ENCODE measurements at places on chromosomes 13 and 19. TPM values are rescaled to one million over a fixed set of nuclear protein-coding genes. Genes with fewer than 3 reads are reported as not detected.

GRCh38 chr19:1862424-1863327, 703 bp downstream of the KLF16 start:
- no peak for DNase-seq

GRCh38 chr13:113586661-113587479, 2.3 kb downstream of the TFDP1 start:
- no peak for DNase-seq

DNA sequence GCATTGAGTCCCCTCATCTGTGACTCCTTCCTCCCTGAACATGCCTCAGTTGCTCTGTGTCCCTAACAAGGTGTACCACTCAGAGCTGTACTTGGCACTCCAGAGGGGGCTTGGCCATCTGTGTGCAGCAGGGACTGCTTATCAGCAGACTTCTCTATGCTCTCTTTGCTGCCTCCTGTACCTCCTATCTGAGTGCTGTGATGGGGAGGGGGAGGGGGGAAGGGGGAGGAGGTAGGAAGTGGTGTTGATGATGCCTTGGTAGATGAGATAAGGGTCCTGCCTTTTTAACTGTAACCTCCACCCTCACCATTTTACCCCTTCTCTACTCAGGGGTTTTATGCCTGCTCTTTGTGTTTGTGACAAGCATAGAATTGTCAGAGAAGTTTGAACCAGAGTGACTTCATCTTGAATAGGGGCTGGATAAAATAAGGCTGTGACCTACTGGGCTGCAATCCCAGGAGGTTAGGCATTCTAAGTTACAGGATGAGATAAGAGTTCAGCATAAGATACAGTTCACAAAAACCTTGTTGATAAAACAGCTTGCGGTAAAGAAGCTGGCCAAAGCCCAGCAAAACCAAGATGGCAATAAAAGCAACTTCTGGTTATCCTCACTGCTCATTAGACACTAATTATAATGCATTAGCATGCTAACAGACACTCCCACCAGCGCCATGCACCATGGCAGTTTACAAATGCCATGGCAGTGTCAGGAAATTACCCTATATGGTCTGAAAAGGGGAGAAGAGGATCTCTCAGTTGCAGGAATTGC, 13.2 kb downstream of the PCDH8 start:
- DNase-seq, result no peak

DNA sequence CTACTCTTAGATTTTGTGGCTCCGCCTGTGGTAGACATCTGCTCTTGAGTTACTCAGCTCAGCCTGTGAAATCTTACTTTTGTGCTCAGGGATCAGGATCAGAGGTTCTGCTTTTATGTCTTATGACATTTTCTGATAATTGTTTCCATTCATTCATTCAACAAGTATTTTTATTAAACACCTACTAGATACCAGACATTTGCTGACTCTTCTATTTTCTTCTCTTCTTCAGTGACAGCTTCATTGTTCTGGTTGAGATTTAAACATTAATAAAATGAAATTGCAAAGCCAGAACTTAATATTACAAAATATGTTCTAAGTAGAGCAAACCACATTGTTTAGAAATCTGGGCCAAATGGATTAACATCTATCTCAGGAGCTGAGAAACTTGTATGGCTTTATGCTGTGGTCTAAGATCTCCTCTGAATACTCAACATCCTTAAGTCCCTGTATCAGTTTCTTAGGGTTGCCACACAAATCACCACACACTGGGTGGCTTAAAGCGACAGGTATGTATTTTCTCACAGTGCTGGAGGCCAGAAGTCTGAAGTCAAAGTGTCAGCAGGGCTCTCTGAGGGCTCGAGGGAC, 15.8 kb upstream of the MICU2 start:
- no peak for DNase-seq

DNA sequence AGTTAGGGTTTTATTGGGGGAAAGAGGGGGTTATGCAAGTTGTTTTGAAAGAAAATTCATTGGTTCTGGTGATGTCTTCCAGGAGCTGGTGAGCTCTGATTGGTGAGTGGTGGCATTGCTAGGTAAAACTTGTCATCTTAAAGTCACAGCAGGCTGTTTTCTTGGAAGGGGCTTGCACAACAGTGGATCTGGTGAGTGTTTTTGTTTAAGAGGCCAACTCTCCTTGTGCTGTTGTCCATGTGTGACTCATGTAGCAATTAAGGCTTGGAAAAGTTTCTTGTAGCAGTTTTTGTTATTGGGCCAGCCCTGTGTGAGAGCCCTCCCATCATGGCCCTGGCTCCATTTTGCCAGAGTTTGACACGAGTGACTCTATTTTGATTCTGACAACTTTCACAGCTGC, 109.4 kb downstream of the RFC3 start:
- no peak for DNase-seq

Gene PEX11G
- total RNA-seq, result 10.5 TPM

- peak; percentile 78 for DNase-seq
Observed at GRCh38 chr13:43153436-43154090, 130.2 kb downstream of the DNAJC15 start.

Gene RAB3A
- 4.0 TPM for total RNA-seq

DNA sequence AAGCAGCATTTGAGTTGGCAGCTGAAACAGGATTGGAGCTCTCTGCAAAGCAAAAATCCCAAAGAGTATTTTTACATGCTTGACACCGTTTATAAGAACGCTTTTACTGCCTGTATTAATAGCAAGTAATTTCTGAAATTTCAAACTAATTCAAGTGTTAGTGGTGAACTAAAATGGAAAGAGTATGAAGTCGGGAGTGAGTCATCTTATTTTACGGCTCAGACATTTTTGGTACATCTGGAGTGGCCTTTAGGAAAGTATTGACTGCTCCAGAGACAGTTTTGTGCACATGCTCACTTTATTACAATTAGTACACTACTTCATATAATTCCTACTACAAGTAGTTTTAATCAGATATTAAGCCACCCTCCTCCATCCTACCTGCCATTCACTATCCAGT, 167.4 kb downstream of the SLITRK6 start:
- no peak for DNase-seq

GRCh38 chr13:48184260-48184659, 48.7 kb upstream of the ITM2B start:
- DNase-seq, result no peak

Gene RELB
- 5.8 TPM for total RNA-seq

Gene ZNF486
- 4.8 TPM for total RNA-seq

Gene LRFN3
- 14.7 TPM for total RNA-seq

- no peak for DNase-seq
Observed at GRCh38 chr13:104526561-104526960, 1460.3 kb upstream of the SLC10A2 start.

DNA sequence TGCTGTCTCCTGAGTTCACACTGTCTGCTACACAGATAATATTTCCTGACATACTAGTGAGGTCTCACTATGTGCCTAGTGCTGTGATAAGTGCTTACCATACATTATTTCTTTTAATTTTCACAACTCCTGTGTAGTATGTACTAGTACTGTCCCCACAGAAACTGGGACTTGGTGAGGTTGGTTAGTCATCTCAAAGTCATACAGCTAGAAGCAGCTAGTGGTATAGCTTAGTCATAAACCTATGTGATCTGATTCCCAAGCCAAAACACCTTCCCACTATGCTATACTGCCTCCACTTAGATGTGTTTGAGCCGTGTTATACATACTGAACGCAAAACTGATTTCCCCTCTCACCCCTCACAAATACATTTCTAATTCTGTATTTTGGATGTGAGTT, 10.5 kb downstream of the MTMR6 start:
- DNase-seq, result no peak

GRCh38 chr13:45575830-45576180, 39.7 kb downstream of the ERICH6B start:
- DNase-seq, result no peak

DNA sequence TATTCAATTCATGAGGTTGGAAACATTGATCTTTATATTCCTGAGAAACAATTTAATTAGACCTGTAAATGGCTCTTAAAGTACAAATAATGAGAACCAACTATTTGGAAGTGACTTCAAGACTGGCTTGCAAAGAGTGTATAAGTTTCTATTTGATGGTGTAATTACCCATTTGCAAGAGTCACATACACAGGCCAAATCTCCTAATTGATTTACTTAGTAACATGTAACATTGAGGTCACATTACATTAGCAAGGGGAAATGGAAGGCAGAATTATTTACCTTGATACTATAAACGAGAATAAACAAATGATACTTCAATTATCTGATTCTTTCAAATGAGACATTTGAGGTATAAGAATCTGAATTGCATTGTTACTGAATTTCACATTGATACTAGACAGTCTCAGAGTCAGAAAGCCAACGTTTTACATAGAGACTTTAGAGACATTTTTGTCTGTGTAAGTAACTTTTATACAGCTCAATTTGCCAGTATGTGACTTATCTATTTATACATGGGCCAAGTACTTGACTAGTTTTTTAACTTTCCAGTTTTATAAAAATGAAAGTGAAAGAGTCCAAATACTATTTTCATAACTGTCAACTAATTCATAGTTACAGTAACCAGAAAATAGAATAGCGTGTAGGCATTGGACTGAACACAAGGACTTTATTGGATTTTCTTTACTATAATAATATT, 95.6 kb upstream of the RFC3 start:
- DNase-seq, result no peak

GRCh38 chr13:20270163-20270865, 38.2 kb upstream of the GJB6 start:
- no peak for DNase-seq

GRCh38 chr13:58992478-58993042, 1171.2 kb downstream of the DIAPH3 start:
- no peak for DNase-seq

DNA sequence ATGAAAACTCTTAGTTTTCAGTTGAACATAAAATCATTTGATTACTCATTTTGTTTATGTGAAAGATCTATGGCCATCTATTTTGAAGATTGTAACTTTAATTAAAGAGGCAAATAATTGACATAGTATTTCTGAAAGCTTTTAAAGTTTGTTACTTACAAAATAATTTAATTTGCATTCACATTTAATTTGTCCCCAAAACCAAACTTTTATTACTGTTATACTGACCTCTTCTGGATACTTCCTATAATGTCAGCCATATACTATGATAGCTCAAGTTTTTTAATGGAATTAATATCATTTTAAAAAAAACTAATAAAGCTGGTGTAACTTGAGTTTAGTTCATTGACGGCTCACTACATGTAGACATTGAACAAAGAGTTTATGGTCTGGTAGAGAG, 4.9 kb upstream of the SGCG start:
- DNase-seq, result no peak

DNA sequence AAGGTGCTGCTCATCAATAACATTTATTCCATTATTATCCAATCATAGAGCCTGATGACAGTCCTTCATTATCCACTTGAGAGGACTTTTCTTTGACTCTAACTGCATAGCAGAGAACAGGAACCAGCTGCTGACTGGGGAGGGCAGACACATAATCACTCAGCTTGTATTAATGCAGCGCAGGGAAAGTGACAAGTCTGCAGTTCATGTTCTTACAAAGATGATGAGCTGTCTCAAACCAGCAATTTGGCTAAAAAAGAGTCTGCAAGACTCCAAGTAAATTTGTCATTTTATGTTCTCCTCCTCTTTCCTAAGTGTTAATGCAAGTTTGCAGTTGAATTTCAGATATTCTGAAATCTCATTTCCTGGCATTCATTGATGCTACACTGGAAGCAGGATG, 40.0 kb upstream of the CBY2 start:
- DNase-seq, result no peak

Measured in PC-9 (cell line).